ENCODE measurements at places on chromosomes 2 and 18. TPM values are rescaled to one million over a fixed set of nuclear protein-coding genes. Genes with fewer than 3 reads are reported as not detected.

Gene MARCO
- not detected for total RNA-seq

Gene CMPK2
- 90.8 TPM for total RNA-seq

Gene RUFY4
- total RNA-seq: 0.55 TPM

Gene DIPK1C
- total RNA-seq: not detected

Gene EML6
- 0.78 TPM for total RNA-seq

Measured in activated CD8-positive, alpha-beta T cell treated with anti-CD3 and anti-CD28 coated beads, Interleukin-2, amount 10 ng/mL, durations not matched to agents 7 days and 5 days (primary cell).